Activated T-helper 2 cell treated with anti-CD3 and anti-CD28 coated beads, Interferon-gamma antibody, Interleukin-2, Interleukin-4, amounts not matched to agents 10 μg/mL and 5 μg/mL and 100 μg/mL, durations not matched to agents 14 hours and 24 hours and 36 hours (primary cell): ENCODE measurements at places on chromosomes 12 and 14. TPM values are rescaled to one million over a fixed set of nuclear protein-coding genes. Genes with fewer than 3 reads are reported as not detected.

The BBOF1 gene
- 0.23 and 0.82 TPM in 2 replicates for total RNA-seq

The CLMN gene
- total RNA-seq, result 0.51 and 1.3 TPM in 2 replicates

The RAD51AP1 gene
- total RNA-seq, result 31.0 and 34.1 TPM in 2 replicates

GRCh38 chr12:44654646-44655639 lies 221.2 kb downstream of the NELL2 start:
- no peaks in the 10 kb centered on the region for H3K27me3 ChIP-seq
- H3K36me3 ChIP-seq, result no peaks in the 10 kb centered on the region
- H3K27ac ChIP-seq, result no peak overlapping the region
- peaks cover 2% of the 10 kb centered on the region for H3K4me1 ChIP-seq
- DNase-seq, result no peak

DNA sequence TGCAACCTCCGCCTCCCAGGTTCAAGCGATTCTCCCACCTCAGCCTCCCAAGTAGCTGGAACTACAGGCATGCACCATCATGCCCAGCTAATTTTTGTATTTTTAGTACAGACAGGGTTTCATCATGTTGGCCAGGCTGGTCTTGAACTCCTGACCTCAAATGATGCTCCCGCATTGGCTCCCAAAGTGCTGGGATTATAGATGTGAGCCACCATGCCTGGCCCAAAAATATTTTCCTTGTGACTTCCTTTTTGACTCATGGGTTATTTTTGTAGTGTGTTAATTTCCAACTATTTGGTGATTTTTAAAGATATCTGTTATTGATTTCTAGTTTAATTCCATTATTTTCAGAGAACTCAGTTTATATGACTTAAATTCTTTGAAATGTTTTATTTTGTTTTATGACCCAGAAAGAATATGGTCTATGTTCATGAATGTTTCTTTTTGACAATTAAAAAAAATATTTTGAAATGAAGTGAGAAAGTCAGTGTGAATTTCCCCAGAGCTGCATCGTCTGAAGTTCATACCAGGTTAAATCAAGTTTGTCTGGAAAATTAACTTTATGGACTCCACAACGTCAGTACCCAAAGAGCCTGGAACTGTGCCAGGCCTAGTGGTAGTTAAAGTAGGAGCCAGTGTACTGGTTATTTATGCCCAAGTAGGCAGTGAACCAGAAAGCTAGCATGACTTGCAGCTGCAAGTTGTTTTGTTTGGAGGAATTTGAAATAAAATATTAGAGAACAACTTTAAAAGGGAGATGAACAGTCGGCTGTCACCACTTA lies 2.8 kb upstream of the CDKL1 start:
- peaks cover 10% of the 10 kb centered on the region for H3K4me1 ChIP-seq
- DNase-seq, result no peak
- no peaks in the 10 kb centered on the region for H3K36me3 ChIP-seq
- H3K27me3 ChIP-seq, result peaks cover 21% of the 10 kb centered on the region

GRCh38 chr12:10341892-10342509 lies 34.3 kb downstream of the KLRD1 start:
- H3K27me3 ChIP-seq, result peaks cover 10% of the 10 kb centered on the region
- no peak for DNase-seq
- peaks cover 6% of the 10 kb centered on the region for H3K4me1 ChIP-seq
- H3K4me3 ChIP-seq, result no peak overlapping the region
- no peak overlapping the region for H3K27ac ChIP-seq

DNA sequence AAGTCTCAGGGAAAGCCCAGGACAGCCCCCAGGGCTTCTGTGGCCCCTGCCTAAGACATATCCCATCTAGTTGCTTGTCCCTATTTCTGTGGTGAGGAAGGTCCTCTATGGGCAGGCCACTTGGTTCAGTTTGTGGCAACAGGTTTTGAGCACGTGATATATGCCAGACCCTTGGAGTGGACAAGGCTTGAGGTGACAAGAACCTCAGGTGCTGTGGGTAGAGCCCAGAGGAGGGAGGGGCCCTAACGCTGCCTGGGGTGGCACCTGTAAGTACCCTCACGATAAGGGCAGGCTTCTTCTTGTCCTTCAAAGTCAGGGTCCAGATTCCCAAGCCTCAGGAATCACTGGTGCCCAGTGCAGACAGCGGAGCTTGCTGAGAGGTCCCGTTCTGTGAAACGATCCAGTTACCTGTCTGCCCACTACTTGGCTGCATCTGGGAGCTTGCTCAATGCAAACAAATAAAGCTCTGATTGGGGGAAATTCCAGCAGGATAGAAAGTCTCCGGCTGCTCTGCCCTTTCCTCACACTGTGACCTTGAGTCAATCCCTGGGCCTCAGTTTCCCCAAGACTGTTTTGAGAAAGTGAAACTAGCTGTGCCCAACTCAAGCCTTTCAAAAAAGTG lies 47.7 kb upstream of the FAM181A start:
- DNase-seq, result no peak
- no peaks in the 10 kb centered on the region for H3K27me3 ChIP-seq
- H3K27ac ChIP-seq, result no peak overlapping the region
- H3K36me3 ChIP-seq, result no peaks in the 10 kb centered on the region
- H3K4me3 ChIP-seq, result no peak overlapping the region

DNA sequence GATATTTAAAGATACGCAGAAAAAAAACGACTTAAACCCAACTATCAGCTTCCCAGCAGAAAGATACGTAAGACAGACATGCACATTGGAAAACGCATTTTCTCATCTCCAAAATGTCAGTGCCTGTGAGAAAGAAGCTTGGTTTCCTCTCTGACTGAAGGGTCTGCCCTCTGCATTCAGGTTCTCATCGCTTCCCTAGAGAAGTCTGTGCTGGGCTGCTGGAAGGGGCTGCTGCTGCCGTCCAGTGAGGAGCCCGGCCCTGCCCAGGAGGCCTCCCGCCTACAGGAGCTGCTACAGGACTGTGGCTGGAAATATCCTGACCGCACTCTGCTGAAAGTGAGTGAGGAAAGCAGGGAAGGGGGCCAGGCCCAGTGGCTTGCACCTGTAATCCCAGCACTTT lies 4.7 kb upstream of the PFDN5 start:
- no peak for DNase-seq
- H3K27ac ChIP-seq, result peak overlapping the region; percentile 77
- H3K4me3 ChIP-seq, result no peak overlapping the region
- peaks cover 82% of the 10 kb centered on the region for H3K36me3 ChIP-seq
- H3K4me1 ChIP-seq, result peaks cover 23% of the 10 kb centered on the region
- H3K27me3 ChIP-seq, result no peaks in the 10 kb centered on the region

DNA sequence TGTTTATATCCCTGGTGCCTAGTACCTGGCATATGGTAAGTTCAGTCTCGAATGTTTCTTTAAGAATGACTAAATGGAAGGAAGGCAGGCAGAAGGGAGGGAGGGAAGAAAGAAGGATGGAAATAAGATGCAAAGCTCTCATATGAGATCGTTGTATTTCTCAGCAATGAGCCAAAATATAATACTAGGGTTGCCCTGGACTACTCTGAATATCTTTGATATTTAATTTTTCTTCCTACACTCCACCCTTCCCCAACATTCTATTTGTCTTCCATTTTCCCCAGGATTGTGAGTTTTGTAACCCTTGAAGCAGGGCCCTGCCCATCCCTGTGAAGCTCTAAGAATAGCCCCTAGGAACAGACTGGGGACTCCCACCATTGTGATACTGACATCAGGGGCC lies 43.9 kb downstream of the GUCY2C start:
- no peaks in the 10 kb centered on the region for H3K36me3 ChIP-seq
- peaks cover 10% of the 10 kb centered on the region for H3K27me3 ChIP-seq
- no peak overlapping the region for H3K27ac ChIP-seq
- no peak overlapping the region for H3K4me3 ChIP-seq
- H3K4me1 ChIP-seq, result peaks cover 9% of the 10 kb centered on the region

GRCh38 chr12:121806009-121806545 lies 2.3 kb downstream of the SETD1B start:
- no peak for DNase-seq
- H3K4me3 ChIP-seq, result peak overlapping the region; percentile 97
- peaks cover 58% of the 10 kb centered on the region for H3K36me3 ChIP-seq
- no peaks in the 10 kb centered on the region for H3K27me3 ChIP-seq
- H3K27ac ChIP-seq, result peak overlapping the region; percentile 61

DNA sequence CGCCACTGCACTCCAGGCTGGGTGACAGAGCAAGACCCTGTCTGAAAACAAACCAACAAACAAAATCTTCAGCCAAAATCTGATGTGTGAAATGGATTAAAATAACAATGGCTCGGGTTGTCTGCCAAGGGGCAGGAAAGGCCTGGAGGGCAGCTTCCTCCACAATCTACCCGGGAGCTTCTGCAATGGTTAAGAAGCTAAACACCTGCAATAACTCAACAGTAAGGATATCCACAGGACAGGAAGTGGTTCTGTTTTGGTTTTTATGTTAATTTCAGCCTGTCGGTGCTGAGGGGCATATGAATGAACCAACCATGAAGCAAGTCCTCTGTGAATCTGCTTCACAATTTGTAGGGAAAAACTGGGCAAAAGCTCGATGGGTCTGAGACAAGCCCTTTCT lies 34.4 kb downstream of the RAD52 start:
- no peaks in the 10 kb centered on the region for H3K27me3 ChIP-seq
- no peak for DNase-seq
- peaks cover 18% of the 10 kb centered on the region for H3K4me1 ChIP-seq

DNA sequence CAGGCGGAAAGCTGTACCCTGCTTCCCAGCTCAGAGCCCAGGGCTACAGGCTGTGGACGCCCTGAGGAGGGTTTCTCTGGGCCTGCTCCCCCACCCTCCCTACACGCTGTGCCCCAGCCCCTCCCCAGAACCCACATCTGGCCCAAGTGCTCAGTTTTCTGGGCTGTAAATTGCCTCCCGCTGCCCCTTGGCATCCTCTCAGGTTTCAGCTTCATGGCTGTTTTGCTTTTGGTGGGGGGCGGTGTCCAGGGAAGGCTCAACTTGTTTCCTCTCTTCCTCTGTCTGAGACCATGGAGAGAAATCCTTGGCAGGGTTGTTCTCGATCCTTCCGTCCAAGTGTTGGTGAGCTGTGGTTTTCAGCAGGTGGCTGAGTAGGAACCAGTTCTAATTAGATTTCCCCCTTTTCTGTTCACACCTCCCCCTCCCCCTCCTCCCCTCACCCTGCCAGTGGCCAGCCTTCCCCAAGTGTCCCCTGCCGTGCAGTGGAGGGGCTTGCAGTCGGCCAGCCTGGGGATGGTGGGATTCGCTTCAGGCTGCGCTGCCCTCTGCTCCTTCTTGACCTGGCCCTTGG lies 61.8 kb downstream of the TSPAN9 start:
- no peaks in the 10 kb centered on the region for H3K36me3 ChIP-seq
- DNase-seq, result no peak
- H3K27ac ChIP-seq, result no peak overlapping the region
- H3K4me1 ChIP-seq, result no peaks in the 10 kb centered on the region

GRCh38 chr14:105491366-105491973 lies 424 bp downstream of the TEDC1 start:
- no peaks in the 10 kb centered on the region for H3K27me3 ChIP-seq
- peak; percentile 87 for DNase-seq
- peak overlapping the region; percentile 85 for H3K4me3 ChIP-seq
